ENCODE measurements at places on chromosomes 5 and 9. TPM values are rescaled to one million over a fixed set of nuclear protein-coding genes. Genes with fewer than 3 reads are reported as not detected.

DNA sequence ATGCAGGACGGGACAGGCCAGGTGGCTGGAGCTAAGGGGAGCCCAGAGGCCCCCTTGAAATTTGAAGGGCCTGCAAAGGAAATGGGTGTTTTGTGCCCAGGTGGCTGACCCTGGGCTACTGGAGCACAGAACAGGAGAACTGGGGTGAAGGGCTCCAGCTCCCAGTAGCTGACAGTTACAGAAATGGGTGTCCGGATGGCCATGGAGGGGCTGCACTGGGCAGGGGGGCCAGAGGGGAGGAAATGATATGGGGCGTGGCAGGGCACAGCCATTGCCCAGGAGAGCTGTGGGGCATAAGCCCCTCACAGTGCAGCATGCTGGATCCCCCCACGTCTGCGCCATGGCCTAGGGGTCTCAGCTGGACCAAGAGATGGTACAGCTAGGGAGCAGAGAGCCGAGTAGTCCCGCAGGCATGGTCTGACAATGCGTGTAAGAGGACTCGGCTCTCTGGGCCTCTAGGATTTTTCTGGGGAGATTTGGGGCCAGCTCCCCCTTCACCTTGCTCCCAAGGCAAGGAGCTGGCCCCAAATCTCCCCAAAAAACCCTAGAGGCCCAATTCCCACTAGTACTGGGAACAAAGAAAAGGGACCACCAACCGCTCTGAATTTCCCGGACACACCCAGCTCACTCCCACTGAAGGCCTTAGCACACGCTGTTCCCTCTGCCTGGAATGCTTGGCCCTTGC lies 7.9 kb upstream of the CARD19 start:
- peak; percentile 43 for DNase-seq

DNA sequence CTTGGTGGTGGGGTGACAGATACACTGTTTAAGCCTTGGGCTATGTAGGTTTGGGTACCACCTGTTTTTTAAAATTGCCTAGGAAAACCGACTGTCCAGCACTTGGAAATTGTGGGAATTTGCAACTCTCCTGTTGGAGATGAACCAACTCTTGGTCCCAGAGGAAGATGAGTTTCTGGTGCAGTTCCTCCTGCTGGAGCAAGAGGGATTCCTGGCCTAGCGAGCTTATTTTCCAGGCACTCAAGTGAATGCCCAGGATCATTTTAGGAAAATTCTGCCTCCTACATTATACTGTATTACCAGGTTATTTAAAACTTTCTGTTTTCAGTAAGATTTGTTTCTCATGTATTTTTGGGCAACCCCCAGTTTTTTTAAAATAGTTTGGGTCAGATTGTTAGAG lies 33.7 kb downstream of the AP3S1 start:
- no peak for DNase-seq

DNA sequence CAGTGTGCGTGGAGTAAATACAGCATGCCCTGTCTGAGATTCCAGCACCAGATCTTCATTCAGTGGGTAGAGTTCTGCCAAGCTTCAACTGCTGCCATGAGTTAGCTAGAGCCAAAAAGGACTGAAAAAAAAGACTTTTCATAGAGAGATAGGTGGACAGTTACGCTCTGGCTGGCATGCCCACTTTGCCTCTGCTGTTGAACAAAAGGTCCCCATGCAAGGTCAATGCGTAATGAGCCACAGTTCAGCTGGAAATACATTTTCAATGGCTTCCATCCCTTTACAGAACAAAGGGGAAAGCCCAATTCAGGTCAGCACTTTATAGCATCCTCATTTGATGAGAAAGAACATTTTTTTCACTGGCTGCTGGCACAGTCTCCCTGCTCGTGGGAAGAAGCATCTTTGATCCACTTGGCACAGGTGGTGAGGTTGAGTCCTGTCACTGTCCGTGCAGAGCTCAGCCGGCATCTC lies 86.9 kb upstream of the ERCC6L2 start:
- DNase-seq = no peak

DNA sequence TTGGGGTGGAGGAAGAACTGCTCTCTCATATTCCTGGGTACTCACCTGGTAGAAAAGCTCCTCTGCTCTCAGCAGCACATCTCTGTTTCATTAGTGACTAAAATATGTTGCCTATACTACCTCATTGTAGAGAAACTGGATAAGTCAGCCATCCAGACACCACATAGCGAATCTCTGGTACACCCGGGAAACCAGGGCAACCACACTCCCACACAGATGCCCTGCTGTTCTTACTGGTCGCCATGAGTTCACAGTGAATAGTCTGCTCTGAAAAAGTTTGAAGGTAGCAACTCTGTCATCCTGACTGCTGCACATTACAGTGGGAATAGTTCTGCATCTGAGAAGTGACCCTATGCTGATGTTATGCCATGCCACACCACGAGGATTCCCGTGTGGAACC lies 135.0 kb downstream of the ENTREP1 start:
- DNase-seq = no peak

- DNase-seq = no peak
Measured at GRCh38 chr9:107612136-107612535, 122.6 kb upstream of the KLF4 start.

- no peak for DNase-seq
Measured at GRCh38 chr5:142079306-142079721, 29.3 kb upstream of the NDFIP1 start.

- DNase-seq = no peak
Measured at GRCh38 chr5:180606215-180606785, 15.0 kb upstream of the SCGB3A1 start.

GRCh38 chr5:180153991-180154390 lies 55.0 kb downstream of the RASGEF1C start:
- DNase-seq = no peak

- no peak for DNase-seq
Measured at GRCh38 chr9:12416716-12417115, 276.5 kb upstream of the TYRP1 start.

- no peak for DNase-seq
Measured at GRCh38 chr9:127962278-127962677, 18.5 kb downstream of the EEIG1 start.

DNA sequence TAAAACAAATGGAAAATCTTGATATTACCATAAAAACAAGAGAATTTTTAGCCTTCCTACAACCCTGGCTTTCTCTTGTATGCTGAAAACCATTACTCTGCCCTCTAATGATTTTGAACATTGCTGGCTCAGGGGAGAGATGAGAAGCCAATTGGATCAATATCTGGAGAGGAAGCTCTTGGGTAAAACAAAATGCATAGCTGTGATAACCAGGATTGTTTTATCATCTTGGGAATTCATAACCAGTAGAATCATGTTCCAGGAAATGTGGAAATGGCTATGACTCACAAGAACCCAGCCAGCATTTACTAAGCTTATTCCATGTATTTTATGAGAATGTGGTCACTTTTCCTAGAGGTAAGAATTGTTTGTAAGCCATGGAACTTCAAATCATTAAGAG lies 51.1 kb upstream of the CTNND2 start:
- no peak for DNase-seq

- no peak for DNase-seq
Measured at GRCh38 chr5:108481355-108481931, 99.5 kb upstream of the FBXL17 start.

DNA sequence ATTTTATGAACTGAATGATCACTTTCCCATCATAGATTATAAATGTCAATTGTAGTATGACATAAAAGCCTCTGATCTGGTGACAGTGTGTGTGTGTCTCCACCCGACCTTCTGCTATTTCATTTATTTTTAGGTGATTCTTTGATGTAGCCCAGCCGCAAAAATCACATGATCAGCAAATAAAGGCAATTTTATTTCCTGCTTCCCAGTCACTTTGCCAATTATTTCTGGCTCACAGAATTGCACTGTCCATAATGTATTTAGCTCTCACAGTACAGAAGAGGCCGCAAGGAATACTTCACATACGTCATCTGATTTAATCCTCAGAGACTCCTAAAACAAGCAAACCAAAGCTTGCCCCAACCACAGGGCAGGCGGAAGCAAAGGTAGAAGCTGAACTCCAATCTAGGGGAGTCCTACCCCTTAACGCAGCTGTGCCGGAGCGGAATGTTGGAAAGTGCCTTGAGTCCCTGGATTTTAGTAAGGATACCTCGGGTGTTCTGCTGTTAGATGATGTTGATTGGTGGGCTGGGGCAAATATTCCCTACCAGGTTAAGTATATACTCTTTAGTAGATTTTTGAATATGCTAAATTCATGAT lies 384.0 kb upstream of the IRX4 start:
- DNase-seq = no peak

DNA sequence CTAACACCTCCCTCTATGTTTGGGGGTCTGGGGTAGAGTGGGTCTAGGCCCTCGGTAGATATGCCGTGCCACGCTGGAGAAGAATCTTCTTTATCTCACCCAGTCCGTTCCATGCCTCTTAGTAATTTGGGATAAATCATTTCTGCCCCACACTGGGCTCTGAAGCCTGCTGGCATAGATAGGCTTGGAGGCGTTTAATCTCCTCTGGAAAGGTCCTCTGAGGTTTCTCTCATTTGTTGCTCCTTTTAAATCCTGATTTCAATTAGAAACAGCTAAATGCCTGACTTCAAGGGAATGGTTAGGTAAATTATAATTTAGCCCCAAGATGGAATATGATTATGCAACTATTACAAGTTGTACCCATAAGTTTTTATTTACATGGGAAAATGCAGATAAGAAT lies 57.8 kb upstream of the AKNA start:
- DNase-seq = no peak

DNA sequence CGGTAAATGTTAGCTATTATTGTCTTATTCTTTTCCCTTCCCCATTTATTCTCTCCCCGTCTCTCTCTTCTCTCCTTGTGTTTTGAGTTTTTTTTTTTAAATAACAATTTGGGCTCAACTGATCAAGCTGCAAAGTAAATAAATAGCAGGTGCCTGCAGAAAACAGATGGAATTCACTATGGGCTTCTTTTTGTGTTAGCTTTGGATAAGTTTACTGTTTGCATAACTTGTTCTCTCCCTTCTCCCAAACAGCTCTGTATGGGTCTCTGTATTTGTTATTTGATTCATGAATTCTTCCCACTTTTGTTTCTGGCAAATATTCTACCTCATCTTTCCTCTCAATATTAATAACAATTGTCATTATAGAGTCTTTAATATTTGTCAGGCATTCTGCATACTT lies 111.8 kb upstream of the ASTN2 start:
- DNase-seq = no peak

GRCh38 chr9:95736891-95737522 lies 138.5 kb upstream of the ERCC6L2 start:
- DNase-seq = no peak

GRCh38 chr5:128613128-128613527 lies 75.1 kb upstream of the FBN2 start:
- no peak for DNase-seq

DNA sequence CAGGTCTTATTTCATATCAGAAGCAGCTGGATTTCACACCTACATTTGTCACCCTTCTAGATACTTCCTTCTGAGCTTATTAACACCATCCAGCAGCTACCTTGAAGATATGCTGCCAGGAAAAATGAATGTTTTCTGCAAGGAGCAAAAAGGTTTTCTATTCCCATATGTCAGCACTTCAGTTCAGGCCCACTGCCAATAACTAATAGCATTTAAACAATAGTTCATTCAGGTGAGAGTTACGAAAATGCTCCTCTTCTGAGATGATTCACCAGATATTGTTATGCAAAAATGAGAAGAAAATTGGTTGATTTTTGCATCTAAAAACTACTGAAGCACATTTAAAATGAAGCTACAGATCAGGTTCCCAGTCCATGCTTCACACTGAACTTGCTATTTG lies 56.4 kb upstream of the ISL1 start:
- DNase-seq = no peak

GABRA1 gene
- not detected for total RNA-seq

BAAT gene
- not detected for total RNA-seq

PSD2 gene
- not detected for total RNA-seq

LAMC3 gene
- 1.1 TPM for total RNA-seq
